ENCODE measurements at places on chromosomes 2 and 18.

- no peak for DNase-seq
Measured at GRCh38 chr2:232688201-232688600, 8.9 kb upstream of the GIGYF2 start.

DNA sequence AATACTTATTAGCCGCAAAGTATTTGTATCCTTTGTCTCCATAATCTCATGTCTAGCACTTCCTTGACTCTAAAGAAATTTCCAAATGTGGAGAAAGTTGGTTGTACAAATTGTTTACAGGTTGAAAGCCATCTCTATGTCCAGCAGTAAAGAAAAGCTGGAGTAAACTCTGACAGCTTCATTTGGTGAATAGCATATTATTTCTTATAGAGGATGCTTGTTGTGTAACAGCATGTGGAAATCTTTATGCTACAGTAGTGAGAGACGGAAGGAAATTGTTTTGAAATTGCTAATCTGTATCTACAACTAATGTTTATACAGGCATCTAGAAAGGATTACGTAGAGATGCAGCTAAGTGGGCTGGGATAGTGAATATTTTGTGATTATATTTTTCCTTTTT, 78.5 kb downstream of the UGGT1 start:
- no peak for DNase-seq

- no peak for DNase-seq
Measured at GRCh38 chr2:207676827-207677354, 34.5 kb upstream of the CCNYL1 start.

DNA sequence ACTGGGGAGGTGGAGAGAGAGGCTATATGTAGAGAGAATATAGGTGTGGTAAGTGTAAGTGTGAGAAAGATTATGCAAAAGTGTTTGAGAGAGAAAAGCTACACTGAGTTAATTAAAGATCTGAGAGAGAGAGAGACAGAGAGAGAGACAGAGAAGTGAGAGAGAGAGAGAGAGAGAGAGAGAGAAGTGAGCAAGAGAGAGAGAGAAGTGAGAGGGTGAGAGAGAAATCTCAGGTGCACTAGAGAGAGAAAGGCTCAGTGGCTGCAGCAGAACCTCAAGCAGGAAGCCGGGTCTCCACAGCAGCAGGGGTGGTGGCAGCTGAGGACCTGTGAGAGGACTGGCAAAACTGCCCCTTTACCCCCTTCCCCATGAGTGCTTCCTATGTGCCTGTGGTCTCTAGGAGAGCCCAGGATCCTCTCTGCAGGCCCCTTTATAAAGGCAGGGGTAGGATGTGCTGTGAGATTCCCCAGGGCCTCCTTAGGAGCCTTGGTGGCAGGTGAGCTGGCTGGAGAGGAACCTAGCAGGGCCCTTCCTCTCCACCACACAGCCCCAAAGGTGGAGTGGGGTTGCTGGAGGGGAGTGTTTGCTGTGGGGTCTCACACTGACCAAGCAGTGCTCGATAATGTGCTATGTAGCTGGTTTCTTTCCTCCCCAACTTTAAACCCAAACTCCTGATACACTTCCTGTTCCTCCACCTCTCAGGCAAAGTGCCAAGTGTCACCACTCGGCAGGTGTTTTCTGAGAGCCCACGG, 52.6 kb downstream of the SLC4A5 start:
- DNase-seq = no peak

- DNase-seq = no peak
Measured at GRCh38 chr2:97844311-97844859, 131.0 kb downstream of the ZAP70 start.
